ENCODE measurements at places on chromosomes 13 and 19.
A peak's percentile ranks its signal among the peaks of the same experiment; 100 is the strongest.

DNA sequence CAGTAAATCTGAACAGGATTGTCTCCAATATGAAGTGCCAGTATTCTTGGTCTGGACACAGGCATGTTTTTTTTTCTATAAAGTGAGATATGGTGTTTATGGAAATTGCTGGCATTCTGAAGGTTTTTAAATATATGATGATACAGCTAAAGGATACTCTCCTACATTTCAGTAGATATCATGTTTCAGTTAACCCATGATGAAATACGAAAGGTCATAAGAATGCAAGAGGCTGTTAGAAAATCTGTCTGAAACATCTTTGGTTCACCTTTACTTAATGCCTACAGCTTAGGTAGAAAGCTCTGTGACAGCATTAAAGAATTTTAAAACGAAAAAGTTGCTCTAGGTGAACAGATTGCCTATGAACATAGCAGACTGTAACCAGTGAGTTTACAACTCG, 9.1 kb downstream of the FRY start:
- DNase-seq, result no peak

GRCh38 chr19:55635334-55635717, 5.5 kb upstream of the ZNF580 start:
- no peak for DNase-seq

GRCh38 chr19:1580957-1581356, 11.7 kb downstream of the MBD3 start:
- no peak for DNase-seq

GRCh38 chr19:41541990-41542584, 33.9 kb upstream of the CEACAM21 start:
- DNase-seq, result no peak

GRCh38 chr19:48445256-48445605, 552 bp upstream of the GRWD1 start:
- peak; percentile 85 for DNase-seq

DNA sequence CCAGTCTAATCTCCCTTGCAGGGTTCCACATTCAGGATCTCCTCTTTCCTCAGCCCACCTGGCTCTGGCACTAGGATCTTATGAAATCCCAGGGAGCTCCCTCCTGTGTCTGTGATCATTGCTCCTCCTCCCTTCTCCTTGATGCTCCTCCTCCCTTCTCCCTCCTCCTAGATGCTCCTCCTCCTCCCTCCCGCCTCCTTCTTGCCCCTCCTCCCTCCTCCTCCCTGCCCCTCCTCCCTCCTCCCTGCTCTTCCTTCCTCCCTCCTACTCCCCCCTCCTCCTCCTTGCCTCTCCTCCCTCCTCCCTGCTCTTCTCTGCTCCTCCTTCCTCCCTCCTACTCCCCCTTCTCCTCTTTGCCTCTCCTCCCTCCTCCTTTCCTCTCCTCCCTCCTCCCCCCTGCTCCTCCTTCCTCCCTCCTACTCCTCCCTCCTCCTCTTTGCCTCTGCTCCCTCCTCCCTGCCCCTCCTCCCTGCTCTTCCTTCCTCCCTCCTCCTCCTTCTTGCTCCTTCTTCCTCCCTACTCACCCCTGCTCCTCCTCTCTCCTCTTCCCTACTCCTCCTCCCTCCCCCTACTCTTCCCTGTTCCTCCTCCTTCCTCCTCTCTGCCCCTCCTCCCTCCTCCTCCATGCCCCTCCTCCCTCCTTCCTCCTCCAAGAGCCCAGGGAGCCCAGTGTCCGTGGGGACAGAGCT, 14.9 kb upstream of the ZBTB7A start:
- DNase-seq, result no peak

- DNase-seq, result no peak
Measured at GRCh38 chr13:82294226-82294625, 1588.0 kb downstream of the SLITRK1 start.

DNA sequence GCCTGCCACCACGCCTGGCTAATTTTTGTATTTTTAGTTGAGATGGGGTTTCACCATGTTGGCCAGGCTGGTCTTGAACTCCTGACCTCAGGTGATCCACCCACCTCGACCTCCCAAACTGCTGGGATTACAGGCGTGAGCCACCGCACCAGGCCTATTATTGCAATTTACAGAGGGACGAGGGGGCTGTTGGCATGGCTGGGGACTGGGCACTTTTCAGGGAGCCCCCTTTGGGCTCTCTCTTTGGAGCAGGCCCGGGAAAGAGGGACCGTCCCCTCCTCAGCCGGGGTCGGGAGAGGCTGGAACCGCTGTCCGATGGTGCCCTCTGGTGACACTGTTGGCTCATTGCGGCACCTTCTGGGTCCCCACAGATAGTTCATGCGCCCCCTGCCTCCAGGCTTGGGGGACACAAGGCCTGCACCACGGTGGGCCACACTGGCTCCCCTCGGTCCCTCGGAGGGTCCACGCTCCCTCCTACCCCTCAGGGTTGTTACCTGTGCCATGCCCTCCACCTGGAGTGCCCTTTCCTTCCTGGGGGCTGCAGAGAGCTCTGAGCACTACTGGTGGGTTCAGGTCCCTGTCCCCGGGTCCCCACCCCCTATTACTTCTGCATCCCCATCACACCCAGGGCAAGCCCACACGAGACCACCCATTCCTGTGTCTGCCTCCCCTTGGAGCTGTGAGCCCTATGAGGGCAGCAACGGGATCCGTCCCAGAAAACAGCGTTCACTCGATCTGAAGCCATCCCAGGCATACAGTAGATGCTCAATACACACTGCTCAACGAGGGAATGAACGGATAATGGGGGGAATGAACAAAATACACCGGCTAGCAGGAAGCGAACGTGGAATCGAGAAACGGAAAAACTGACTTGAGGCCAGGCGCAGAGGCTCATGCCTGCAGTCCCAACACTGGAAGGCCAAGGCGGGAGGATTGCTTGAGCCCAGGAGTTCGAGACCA, 12.5 kb downstream of the FEM1A start:
- no peak for DNase-seq

- DNase-seq, result no peak
Measured at GRCh38 chr19:6196361-6196760, 60.9 kb downstream of the ACSBG2 start.

DNA sequence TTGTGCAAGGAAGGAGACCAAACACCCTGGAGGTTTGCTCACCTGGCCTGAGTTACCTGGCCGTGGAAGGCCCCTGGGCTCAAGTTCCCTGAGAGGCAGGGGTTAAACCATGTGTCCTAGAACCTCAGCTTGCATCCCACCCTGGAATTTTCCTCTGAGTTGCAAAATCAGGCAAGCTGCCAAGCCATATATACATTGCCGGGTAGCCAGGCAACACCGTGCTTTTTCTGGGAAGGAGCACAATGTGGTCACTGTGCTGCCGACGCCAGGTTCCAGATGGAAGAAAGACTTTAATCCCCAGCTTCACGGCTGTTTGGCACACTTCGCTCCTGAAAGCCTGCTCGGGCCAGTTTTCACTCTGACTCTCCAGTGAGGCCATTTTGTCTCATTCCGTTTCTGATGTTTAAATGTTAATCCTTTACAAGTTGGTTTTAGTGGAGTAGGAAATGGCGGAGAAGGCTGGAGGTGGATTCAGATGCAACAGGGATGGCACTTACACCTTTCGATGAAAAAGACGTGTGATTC, 60.1 kb upstream of the PEG3 start:
- DNase-seq, result no peak

DNA sequence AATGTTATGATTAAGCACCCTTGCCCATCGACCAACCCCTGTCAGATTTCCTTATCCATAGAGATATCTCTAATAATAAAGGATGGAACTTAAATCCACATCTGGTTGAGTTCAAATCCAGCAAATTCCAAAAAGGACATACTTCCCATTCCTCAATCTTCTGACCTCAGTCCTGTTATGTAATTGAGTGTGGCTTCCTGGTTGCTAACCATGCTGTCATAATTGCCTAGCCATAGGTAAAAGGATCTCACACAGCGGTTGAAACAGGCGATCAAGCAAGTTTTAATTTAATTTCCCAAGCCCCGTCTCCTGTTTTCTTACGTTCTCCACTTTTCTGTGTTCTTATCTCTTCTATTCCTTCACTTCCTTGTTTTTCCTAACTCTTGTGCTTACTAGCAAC, 550.3 kb downstream of the GPC6 start:
- DNase-seq, result peak; percentile 4

DNA sequence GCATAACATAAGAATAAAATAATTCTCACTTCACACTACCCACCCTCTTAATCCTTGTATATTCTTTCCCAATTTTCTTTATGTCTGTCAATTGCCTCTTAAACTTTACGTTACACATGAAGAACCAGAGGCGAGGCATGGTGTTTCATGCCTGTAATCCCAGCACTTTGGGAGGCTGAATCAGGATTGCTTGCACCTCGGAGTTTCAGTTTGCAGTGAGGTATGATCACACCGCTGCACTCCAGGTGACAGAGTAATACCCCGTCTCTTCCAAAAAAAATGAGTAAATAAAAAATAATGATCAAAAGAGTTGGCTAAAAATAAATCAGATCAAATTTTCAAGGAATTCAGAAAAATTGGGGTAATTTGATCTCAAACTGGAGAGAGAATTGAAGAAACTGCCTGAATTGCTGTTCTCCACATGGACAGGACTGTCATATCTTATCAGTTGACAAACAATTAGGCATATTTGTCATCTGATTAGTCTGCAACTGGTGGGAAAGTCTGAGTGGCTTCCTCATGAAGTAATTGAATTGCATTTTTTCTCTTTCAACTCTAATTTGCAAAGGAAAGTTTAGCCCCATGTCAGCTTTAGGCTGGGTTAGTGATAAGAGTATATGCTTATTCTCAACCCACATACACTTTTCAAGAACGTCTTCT, 302.9 kb downstream of the ITGBL1 start:
- no peak for DNase-seq

DNA sequence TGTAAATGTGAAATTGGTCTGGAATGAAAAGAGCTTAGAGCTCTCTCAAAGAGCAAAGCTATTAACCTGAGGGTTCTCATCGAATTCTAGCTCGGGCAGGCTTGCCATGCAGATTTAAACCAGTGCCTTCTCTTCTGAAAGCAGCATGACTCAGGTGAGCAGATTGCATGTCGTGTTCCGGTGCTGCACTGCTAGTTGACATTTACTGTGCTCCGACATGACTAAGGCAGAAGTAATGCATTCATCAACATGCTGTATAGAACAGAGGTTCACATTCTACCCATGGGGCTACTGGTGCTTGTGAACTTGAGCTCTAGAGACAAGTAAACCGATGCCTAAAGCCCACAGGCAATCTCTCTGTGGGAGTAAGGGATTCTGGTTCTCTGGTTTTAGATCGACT, 947.7 kb downstream of the EFNB2 start:
- peak; percentile 41 for DNase-seq

DNA sequence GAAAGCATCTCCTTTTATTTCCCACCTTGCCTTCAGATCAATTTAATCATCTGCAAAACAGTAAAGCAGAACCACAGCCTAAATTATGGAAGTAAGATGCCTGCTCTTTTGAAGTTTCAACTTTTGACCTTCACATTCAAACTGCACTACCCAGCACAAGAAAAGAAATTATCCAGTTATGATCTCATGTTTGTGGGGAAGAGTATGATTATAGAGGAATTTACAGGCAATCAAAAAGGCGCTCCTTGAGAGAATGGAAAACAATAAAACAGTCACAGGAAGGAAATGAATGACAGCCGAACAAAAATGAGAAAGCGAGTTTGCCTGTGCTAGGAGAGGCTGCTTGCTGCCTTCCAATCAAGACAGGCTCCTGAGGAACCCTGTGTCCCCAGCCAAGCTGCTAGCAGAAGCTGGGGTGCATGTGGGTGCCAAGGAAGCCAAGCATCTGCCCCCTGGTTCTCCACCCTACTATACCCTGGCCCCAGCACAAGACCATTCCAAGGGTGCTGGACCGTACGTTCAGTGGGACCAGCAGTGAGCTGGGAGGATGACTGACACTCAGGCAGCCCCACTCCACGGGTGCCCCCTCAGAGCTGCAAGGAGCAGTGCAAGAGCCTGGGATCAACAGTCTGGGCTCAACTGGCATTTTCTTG, 47.8 kb downstream of the PEPD start:
- DNase-seq, result no peak

- no peak for DNase-seq
Measured at GRCh38 chr19:52248241-52248640, 21.1 kb upstream of the ZNF766 start.

DNA sequence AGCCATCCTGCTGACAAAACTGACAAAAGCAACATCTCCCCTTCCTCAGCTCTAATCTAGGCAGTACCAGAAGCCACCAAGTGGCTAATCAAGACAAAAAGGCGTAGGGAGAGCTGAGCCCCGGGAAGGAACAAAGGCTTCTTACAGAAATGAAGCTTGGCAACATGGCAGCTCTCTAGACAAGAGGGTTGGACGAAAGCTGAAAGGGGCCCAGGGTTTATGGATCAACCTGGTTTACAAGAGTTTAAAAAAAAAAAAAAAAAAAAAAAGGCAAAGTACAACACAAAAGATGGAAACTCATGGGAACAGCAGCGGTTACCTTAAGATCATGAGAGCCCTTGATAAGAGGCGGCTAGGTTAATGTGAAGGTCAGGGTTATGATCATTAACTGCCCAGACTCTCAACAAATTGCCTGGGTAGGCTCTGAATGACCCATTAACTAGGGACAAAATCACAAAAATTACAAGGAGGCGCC, 14.0 kb downstream of the ZC3H4 start:
- no peak for DNase-seq
